ENCODE measurements at places on chromosomes 11 and 22. TPM values are rescaled to one million over a fixed set of nuclear protein-coding genes. Genes with fewer than 3 reads are reported as not detected.
A peak's percentile ranks its signal among the peaks of the same experiment; 100 is the strongest.

- DNase-seq: no peak
Observed at GRCh38 chr11:63621071-63621470, 6.8 kb upstream of the PLAAT3 start.

GRCh38 chr11:94732617-94733281, 35.4 kb upstream of the AMOTL1 start:
- peak; percentile 97 for DNase-seq

DNA sequence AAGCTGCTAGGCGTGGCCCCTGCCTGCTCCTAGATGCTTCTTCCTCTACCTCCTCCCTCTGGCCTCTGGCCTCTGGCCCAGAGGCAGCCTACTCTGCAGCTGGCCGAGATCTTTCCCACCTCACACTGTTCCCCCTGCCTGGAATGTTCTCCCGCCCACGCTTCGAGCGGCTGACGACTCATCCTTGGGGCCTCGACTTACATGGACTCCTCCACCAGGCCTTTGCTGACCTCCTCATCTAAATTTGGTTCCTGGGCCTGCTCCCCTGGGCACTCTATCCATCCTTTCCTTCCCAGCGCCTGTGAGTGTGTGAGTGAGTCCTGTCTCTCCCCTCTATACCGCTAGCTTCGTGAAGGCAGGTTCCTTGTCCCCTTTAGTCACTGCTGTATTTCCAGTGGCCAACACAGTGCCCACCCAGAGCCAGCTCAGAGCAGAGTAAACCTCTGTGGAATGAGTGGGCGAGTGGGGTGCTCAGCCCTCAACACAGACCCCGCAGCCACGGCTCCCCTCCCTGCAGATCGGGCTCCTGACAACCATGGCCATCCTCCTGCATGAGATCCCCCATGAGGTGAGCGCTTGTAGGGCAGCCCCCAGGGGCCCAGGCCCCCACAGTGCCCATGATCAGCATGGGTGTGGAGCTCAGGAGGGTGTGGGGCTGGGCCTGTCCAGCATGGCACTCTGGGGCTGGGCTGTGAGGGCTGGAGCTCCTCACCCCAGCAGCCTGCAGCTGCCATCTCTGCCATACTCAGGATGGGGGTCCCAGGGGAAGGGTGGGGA, 5.7 kb downstream of the SLC39A13 start:
- DNase-seq: no peak

DNA sequence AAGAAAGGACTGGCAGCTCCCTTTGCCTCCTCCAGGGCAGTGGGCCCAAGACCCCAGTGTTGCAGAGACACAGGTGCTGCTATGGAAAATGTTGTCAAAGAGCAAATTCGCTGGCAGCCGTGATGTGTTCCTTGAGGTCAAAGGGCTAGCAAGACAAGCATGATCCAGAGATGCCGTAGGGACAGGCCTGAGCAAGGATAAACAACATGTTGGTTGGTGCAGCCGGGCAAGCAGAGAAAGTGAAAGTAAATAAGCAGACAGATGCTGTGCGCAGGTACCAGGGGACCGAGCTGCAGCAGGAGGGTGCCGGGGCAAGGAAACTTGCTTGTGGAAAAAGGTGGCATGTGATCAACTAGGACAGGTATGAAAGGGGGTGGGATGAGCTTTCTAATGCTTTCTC, 125.5 kb upstream of the NECTIN1 start:
- no peak for DNase-seq

DNA sequence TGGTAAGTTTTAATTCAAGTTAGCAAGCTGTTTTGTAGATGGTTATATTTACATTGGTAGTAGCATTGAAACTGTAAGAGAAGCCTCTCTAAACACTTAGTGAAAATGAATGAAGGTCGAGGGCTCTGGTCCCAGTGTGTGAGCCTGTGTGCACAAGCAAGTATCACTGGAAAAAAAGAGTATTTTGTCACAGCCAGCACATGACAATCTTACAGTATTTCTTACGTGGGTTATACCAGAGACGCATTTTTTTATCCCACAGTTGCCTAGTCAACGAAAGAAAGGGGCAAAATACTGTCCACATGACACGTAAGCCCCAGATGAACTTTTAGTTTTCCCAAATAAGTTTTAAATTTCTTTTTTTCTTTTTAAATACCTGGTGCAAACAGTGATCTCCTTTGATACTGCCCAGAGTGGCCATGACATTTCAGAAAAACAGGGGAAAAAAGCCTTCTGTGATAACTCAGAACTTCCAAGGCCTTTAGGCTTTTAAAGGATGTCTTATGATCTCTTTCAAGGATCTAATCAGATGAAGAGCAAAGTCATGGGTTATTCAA, 23.5 kb downstream of the RAB38 start:
- no peak for DNase-seq

DNA sequence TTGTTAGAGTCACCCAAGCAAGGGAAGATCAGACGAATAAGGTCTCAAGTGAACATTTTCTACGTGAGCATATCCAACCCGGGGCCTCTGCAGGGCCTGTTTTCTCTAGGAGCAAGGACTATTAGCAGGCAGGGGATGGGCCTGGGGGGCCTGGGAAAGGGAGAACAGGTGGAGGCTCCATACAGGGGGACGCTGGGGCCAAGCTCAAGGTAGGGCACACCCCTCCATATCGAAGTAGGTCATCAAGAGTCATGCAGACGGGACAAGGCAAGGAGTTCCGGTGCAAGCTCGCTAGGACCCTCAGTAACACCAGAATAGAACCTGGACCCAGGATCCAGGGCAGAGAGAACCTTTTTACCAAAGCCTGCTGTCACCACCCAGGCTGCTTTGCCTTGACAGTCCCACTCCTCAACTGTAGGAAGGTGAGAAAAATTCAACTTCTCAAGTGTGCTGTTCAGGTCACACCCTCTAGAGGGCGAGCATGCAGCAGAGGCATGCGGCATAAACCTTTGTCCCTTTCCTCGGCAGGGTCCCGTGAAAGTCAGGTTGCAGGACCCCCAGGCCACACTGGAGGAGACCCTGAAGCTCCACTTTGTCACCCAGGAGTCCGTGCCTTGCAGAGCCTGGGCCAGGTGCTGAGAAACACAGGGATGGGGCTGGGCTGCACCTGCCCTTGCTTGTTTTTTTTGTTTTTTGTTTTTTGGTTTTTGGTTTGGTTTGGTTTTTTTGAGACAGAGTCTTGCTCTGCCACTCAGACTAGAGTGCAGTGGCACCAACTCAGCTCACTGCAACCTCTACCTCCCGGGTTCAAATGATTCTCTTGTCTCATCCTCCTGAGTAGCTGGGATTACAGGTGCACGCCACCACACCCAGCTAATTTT, 8.6 kb upstream of the APOBEC3B start:
- DNase-seq: peak; percentile 65

GRCh38 chr11:69721106-69721505, 17.3 kb upstream of the FGF19 start:
- no peak for DNase-seq

GRCh38 chr11:125175896-125176575, 11.5 kb downstream of the PKNOX2 start:
- DNase-seq: no peak

GRCh38 chr11:104967534-104968354, 630 bp downstream of the CASP4 start:
- peak; percentile 52 for DNase-seq

- DNase-seq: no peak
Observed at GRCh38 chr11:1397146-1397861, 7.6 kb downstream of the BRSK2 start.

GRCh38 chr11:1654388-1655167, 25.0 kb downstream of the KRTAP5-5 start:
- peak; percentile 14 for DNase-seq

- DNase-seq: no peak
Observed at GRCh38 chr22:19871845-19872778, 17.4 kb upstream of the GNB1L start.

DNA sequence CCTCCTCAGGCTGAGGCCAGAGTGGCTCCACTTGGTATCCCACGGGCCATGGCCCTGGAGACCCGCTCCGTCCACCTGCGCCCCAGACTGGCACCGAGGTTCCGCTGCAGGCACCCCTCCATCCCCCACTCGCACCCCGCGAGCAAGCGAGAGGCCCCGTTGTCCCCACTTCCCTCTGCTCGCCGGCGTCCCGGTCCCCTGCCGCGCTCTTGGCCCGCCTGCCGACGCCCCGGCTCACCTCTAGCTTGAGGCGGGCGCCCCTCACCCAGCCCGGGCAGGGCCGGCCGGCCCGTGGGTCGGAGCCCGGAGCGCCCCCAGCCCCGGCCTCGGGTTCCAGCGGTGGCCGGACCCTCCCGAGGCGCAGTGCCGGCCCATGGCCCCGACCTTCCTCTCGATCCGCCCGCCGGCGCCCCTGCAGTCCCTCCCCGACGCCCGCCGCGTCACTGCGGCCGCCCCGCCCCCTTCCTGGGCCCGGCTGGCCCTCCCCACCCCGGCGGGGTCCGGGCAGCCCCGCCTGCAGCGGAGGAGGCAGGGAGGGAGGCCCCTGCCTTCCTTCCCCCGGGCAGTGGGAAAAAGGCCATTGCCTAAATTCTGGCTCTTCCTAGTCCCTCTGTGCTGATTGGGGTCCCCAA, at the start of gene PITPNM1:
Gene PITPNM1, minus strand, starts transcription at position 414 of the 632 bp plus-strand sequence. CDS start 1,183 bp downstream, outside the sequence.
- peak; percentile 20 for DNase-seq

DNA sequence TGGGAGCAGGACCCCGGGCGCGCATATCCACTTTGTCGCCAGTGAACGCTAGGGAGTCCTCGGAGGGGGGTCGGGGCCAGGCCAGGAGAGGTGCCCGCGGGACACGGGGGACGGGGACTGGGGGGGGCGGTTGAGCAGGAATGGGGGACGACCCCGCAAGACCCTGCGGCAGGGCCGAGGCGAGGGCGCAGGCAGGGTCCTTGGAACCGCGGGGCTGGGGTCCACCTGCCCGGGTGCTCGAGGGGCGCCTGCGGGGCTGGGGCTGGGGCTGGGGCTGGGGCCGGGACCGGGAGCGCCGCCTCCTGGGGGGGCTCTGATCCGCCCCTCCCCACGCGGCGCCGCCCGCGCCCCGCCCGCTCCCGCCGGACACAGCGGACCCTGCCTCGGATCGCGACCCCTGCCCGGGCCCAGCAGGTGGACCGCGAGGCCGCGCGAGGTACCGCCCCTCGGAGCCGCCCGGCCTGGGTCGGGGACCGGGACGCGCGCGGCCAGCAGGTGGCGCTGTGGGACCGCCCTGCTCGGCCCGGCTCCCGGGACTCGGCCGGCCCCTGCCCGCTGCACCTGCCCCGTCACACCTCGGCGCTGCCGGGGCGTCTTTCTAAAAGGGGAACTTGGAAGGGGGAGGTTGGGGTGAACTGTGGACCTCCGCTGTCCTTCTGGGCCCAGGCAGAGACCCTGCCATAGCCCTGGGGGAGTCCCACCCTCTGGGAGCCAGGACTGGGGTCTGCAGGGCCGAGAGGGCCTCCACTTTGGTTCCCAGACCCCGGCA, 11.0 kb downstream of the CRELD2 start:
- peak; percentile 72 for DNase-seq

DNA sequence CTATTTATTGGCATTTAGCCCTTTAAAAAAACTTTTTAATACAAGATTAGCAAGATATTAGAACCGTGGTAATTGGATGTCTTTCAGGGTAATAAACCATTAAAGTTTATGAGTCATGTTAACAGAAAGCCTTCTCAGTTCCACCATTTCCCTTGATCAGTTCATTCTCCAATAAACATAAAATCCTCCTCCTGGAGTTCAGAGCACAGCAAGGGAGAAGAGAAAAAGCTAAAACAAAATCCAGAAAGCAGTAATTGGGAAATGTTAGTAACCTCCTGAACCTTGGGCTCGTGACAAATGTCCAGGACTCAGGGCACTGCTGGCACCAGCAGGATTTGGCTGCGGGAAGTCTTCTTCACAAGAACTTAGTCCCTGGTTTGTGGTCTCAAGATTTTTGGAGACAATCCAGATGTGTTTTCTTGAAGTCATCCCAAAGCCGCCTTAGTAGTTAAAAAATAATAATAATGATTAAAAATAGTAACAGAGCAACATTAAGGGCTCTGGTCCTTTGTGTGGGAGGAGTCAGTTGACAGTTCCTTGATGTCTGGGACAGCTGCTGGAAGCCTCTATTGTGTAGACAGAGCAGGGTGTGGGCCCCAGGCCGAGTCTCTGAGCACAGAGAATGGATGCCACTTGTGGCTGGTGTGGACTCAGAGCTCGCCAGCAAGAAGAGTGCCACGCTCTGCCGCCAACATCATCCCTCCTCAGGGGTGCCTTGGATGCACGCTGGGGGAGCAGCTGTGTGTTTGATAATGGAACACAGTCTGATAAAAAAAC, 43.4 kb upstream of the PITPNB start:
- no peak for DNase-seq

DNA sequence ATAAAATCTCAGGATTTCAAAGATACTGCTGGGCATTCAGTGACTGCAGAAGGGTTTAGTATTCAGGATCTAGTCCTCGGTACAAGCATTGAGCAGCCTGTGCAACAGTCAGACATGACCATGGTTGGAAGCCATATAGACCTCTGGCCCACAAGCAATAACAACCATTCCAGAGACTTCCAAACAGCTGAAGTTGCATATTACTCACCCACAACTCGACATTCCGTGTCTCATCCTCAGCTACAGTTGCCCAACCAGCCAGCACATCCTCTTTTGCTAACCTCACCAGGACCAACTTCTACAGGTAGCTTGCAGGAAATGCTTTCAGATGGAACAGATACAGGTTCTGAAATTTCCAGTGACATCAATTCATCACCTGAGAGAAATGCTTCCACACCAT, 156.8 kb downstream of the C11orf91 start:
- DNase-seq: no peak

DNA sequence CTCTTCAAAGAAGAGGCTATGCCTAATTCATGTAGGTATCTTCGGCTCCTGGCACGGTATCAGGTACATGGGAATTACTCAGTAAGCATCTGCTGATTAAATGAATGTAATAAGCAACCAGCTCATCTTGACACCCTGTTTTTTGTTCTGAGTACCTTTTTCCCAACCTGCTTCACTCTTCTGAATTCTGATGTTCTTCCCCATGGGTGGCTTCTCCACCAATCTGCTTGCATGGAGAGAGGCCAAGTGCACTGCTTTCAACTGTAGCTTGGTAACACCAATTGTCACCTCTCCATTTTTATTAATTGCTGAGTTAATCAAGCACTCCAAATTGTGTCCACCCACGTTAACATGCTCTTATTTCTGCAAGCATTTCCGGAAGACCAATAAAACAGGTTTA, 40.5 kb downstream of the LARGE1 start:
- DNase-seq: no peak

GRCh38 chr11:19772480-19772879, 59.8 kb downstream of the NAV2 start:
- no peak for DNase-seq

GRCh38 chr11:97229936-97230335, 840.1 kb downstream of the JRKL start:
- DNase-seq: no peak

- no peak for DNase-seq
Observed at GRCh38 chr22:31895411-31896123, 48.8 kb upstream of the YWHAH start.

The DBX1 gene
- not detected for total RNA-seq

The DDTL gene
- 0.98 TPM for total RNA-seq

The OR52H1 gene
- not detected for total RNA-seq

The PHRF1 gene
- 31.4 TPM for total RNA-seq

The TBX1 gene
- 69.6 TPM for total RNA-seq

The TEX54 gene
- total RNA-seq: not detected

The IL10RA gene
- total RNA-seq: 0.09 TPM

The GPR83 gene
- not detected for total RNA-seq

The ACR gene
- 0.34 TPM for total RNA-seq

The PLEKHB1 gene
- total RNA-seq: 0.34 TPM

The SLC35C1 gene
- total RNA-seq: 4.8 TPM

The APOL1 gene
- 29.5 TPM for total RNA-seq

The CRACR2B gene
- total RNA-seq: 27.5 TPM
